ENCODE measurements at places on chromosomes 13 and 19. TPM values are rescaled to one million over a fixed set of nuclear protein-coding genes. Genes with fewer than 3 reads are reported as not detected.

Gene OR7E24
- not detected for polyA plus RNA-seq

Gene ZNF829
- 7.5 TPM for polyA plus RNA-seq

Gene RNASEH2A
- 29.1 TPM for polyA plus RNA-seq

DNA sequence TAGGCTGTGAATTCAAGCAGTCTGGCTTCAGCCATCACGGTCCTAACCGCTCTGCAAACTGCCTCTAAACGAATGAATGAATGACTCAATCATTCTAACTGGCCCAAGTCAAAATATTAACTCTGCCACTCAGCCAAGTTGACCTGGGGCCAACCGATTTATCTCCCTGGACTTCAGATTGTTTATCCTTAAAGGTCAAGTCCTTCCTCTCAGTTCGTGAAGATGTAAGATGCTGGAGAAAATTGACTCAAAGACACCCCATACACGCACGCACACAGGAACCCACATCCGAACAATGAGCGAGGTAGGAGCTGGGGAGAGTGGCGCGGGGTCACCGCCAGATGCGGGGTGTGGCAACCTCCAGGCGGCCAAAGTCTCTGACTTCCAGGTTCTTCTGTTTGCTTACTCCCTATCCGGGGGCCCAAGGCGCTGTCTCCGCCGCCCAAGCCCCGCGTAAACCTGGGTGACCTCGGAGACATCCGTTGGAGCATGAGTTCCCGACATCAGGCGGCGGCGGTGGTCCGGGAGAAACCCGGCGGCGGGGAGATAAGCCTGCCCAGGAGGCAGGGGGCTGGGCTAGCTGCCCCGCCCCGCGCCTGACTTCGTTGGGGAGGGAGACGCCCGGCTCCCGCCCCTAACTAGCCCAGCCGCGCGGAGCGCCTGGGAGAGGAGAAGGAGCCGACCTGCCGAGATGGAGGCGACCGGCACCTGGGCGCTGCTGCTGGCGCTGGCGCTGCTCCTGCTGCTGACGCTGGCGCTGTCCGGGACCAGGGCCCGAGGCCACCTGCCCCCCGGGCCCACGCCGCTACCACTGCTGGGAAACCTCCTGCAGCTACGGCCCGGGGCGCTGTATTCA lies at the start of gene CYP2S1:
Gene CYP2S1 (plus strand): TSS at position 646 of the 856 bp plus-strand sequence. CDS start 46 bp downstream, at position 692.
- DNase-seq = peak; percentile 24

DNA sequence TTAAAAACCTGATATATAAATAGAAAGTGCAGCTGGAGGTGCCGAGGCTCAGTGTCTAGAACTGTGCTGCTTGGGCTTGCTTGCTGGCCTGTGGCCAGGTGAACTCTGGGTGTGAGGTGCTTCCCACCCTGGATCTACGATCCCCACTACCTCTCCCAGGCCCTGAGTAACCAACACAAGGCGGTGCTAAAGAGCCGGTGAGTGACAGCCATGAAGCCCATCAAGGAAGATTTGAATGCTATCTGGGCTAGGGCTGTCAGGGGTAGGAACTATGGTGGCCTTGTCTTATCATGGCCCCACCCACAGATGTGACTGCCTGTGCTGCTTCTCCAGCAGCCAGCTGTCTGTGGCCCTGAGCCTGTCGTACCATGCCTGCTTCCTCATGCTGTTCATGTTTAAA lies 25.6 kb upstream of the ZNF91 start:
- no peak for DNase-seq

DNA sequence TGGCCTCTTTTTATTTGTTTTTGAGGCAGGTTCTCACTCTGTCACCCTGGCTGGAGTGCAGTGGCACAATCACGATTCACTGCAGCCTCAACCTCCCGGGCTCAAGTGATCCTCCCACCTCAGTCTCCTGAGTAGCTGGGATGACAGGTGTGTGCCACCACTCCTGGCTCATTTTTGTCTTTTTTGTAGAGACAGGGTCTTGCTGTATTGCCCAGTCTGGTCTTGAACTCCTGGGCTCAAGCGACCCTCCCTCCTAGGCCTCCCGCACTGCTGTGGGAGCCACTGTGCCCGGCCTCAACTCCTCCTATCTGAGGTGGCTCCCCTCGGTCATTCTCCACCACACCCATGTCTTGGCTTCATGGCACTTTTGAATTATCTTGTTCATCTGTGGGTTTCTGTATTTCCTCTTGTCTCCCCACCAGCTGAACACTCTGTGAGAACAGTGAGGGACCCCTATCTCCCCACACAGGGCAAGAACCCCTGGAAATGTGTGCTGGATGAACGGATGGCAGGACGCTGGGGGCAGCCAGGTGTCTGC lies 7.9 kb downstream of the CKM start:
- no peak for DNase-seq

- DNase-seq = no peak
These were observed 7.6 kb downstream of the MFSD12 start for GRCh38 chr19:3549816-3550215.

DNA sequence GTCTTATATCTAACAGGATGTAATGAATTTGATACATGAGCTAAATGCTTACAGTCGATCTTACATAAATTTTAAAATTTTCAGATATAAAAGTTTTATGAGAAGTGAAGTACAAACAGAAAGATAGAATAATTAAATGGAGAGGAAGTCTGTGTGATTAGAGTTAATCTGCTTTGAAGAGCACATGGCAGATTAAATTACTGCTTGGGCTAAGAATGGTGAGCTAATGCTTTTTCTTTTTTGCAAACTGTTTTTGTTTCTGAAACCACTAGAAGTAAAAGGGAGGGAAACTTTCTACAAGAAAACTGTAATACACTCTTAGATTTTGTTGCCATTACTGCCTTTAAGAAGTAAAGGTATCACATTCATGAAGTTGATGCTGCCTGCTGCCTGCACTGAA lies 96.3 kb upstream of the SPRY2 start:
- DNase-seq = no peak

- no peak for DNase-seq
These were observed 774 bp upstream of the HOMER3 start for GRCh38 chr19:18941628-18942354.

DNA sequence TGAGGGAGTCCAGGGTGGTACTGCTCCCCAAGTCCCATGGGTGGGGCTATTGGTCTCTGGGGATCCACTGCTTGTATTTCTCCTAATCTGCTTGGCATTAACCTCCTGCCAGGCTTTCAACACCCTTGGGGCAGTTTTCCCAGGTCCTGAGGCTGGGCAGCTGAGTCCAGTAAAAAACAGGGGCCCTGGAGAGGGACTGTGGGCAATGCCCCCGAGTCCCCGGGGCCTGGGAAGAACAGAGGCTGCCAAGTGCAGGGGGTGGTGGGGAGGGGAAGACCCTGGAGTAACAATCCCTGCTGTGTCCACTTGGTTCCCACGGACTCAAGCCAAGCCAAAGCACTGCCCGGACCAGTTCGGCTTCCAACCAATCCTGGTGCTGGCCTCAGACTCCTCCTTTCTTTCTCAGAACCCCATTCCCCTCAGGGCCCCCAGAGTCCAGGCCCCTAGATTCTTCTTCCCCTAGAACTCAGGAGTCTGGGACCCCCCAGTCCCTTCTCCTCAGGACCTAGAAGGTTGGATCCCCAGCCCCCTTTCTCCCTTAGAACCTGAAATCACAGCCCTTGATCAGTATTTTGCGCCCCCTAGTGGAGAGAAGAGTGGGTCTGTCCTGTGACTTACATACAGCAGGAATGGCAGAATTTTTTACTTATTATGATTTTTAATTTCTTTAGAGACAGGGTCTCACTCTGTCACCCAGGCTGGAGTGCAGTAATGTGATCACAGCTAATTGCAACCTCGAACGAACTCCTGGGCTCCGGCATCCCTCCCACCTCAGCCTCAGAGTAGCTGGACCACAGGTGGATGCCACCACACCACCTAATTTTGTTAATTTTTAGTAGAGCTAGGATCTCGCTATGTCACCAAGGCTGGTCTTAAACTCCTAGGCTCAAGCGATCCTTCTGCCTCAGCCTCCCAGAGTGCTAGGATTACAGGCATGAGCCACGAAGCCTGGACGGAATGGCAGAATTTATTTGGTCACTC lies 3.7 kb upstream of the CLPTM1 start:
- DNase-seq = peak; percentile 85

All from left lung (tissue), 14 donors.